Pancreas (tissue), 10 donors: ENCODE measurements at places on chromosomes 5 and 9.

GRCh38 chr5:2617461-2617860, 134.0 kb downstream of the IRX2 start:
- H3K27ac ChIP-seq: no peak overlapping the region
- H3K4me1 ChIP-seq: no peaks in the 10 kb centered on the region
- no peak overlapping the region for H3K4me3 ChIP-seq
- DNase-seq: no peak
- H3K27me3 ChIP-seq: no peaks in the 10 kb centered on the region

DNA sequence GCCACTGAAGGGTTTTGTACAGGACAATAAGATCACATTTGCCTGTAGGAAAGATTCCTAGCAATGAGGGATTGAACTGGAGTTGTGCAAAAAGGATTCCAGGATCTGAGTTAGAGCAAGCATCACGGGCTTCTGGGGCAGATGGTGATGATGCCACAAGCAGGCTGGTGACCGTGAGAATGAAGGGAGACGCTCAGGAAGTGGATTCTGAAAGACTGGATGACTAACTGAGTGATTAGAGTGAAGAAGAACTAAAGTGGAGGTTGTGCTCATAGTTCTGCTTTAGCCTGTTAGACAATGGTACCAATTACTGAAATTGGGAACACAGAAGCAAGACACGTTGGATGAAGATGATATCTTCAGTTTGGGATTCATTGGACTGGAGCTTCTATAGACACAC, 168.2 kb downstream of the CD180 start:
- no peak overlapping the region for H3K27ac ChIP-seq
- no peak for DNase-seq
- H3K36me3 ChIP-seq: no peaks in the 10 kb centered on the region
- H3K27me3 ChIP-seq: no peaks in the 10 kb centered on the region

DNA sequence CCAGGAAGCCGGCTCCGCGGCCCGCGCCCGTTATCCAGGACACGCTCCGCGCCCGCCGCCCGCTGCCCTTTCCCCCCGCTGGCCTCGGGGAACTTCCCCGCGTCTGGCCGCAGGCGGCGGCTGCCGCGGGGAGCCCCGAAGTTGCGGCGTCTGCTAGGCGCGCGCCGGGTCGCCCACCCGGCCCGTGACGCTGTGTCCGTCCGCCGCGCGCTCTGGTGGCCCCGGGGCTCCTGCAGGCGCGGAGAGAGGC, 621 bp upstream of the GCNT4 start:
- no peaks in the 10 kb centered on the region for H3K27me3 ChIP-seq
- H3K36me3 ChIP-seq: no peaks in the 10 kb centered on the region
- H3K4me1 ChIP-seq: no peaks in the 10 kb centered on the region
- DNase-seq: no peak
- peak overlapping the region; percentile 66 for H3K4me3 ChIP-seq
- peak overlapping the region; percentile 91 for H3K27ac ChIP-seq

GRCh38 chr5:108259306-108259705, 122.6 kb downstream of the FBXL17 start:
- no peak overlapping the region for H3K27ac ChIP-seq
- H3K4me1 ChIP-seq: peaks cover 12% of the 10 kb centered on the region
- H3K27me3 ChIP-seq: no peaks in the 10 kb centered on the region
- no peak for DNase-seq
- no peaks in the 10 kb centered on the region for H3K36me3 ChIP-seq

- H3K27ac ChIP-seq: no peak overlapping the region
- peak overlapping the region; percentile 64 for H3K4me3 ChIP-seq
- no peaks in the 10 kb centered on the region for H3K36me3 ChIP-seq
- no peaks in the 10 kb centered on the region for H3K27me3 ChIP-seq
- DNase-seq: no peak
Measured at GRCh38 chr5:173330338-173331206, 2.4 kb upstream of the STC2 start.

GRCh38 chr5:94693043-94693822, 74.8 kb downstream of the SLF1 start:
- H3K4me1 ChIP-seq: no peaks in the 10 kb centered on the region
- no peak overlapping the region for H3K27ac ChIP-seq
- no peaks in the 10 kb centered on the region for H3K36me3 ChIP-seq

DNA sequence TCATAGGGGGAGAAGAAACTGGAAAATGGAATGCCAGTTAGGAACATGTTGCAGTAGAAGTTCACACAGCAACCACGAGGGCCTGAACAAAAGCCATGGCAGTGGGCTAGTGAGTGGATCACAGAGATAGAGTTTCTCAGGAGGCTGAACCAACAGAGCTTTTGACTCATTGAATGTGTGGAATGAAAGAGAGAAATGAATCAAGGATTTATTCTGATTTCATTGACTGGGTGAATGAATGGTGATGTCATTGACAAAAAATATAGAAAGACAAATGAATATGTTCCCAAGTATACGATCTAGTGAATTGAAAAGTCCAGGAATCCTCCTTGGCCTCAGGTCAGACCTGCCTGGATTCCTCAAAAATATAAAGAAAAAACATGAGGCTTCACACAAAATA, 99.2 kb downstream of the ZNF462 start:
- no peak overlapping the region for H3K4me3 ChIP-seq
- H3K27me3 ChIP-seq: no peaks in the 10 kb centered on the region
- no peak overlapping the region for H3K27ac ChIP-seq
- H3K4me1 ChIP-seq: no peaks in the 10 kb centered on the region
- H3K36me3 ChIP-seq: peaks cover 3% of the 10 kb centered on the region

DNA sequence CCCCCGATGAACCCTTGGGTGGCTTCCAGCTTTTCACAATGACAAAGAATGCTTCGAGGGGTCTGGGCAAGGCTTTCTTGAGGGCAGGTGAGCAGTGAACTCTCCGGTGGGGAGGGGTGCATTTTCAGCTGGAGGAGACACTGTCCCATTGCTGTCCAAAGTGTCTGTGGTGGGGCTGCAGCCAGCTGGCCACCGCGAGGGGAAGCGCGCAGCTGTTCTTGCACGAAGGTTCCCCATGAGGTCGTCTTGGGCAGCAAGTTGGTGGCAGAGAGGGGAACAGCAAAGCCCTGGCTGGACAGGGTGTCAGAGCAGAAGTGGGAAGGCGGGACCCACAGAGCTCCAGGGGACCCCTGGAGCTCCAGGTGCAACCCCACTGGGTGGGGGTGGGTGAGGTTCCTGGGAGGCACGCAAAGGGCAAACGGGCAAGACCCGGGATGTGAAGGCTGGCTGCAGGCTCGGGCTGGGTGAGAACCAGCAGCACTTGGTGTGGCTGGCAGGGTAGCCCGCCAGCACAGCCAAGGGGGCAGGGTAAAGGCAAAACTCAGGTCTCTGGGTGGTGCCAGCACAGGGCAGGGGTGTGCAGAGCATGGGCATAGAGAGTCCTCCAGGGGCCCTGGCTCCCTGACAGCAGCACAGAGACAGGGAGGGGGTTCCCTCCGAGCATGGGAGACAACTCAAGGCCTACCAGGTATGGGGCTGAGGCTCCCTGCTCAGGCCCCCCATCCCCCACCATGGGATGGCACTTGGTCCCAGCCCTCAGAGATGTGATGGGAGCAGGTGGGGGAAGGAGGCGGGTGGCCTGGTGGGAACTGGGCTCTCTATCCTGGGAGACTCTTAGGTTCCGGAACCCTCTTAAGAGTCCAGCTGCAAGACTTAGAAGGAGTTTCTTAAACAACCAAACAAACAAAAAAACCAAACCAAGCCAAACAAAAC, 26.6 kb downstream of the TSPAN17 start:
- H3K27ac ChIP-seq: no peak overlapping the region
- no peak for DNase-seq
- no peaks in the 10 kb centered on the region for H3K36me3 ChIP-seq
- H3K4me3 ChIP-seq: no peak overlapping the region

GRCh38 chr5:9544502-9545135, 1.3 kb downstream of the SEMA5A start:
- peaks cover 2% of the 10 kb centered on the region for H3K36me3 ChIP-seq
- H3K27me3 ChIP-seq: no peaks in the 10 kb centered on the region
- H3K4me3 ChIP-seq: peak overlapping the region; percentile 89
- peak; percentile 89 for DNase-seq

DNA sequence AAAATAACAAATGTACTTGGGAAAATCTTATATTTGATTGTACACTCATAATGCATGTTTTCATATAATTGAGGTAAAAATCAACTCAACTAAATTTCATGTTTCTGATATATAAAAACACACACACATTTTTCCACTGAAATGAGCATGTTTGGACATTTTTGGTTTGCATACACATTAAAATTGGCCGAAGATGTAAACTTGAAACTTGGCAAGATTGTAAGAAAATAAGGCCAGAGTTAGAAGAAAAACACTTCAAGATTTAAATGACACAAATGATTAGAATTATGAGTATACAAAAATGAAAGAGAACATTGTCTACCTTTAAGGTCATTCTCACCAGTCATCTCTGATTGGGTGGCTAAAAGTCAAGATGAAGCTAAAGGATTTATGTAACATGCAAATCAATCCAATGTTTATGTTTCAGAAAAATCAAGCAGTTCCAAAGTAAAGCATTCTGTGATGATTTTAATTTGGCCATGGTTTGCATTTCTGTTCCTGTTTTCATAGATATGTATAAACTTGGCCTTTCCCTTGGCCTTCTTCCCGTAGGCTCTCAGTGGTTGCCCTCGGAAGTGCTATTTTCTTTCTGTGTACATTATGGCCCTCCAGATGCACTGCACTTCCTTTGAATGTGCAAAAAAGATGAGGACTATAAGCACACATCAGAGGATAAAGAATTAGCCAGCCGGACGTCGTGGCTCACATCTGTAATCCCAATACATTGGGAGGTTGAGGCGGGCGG, 1105.4 kb upstream of the DMAC1 start:
- no peak for DNase-seq
- no peaks in the 10 kb centered on the region for H3K36me3 ChIP-seq
- H3K4me3 ChIP-seq: no peak overlapping the region
- no peaks in the 10 kb centered on the region for H3K4me1 ChIP-seq

GRCh38 chr9:13033959-13034693, 245.4 kb downstream of the MPDZ start:
- H3K36me3 ChIP-seq: no peaks in the 10 kb centered on the region
- no peak overlapping the region for H3K4me3 ChIP-seq
- H3K27me3 ChIP-seq: no peaks in the 10 kb centered on the region
- peak; percentile 32 for DNase-seq

GRCh38 chr9:73892335-73892734, 604.8 kb upstream of the RORB start:
- peaks cover 6% of the 10 kb centered on the region for H3K27me3 ChIP-seq
- no peaks in the 10 kb centered on the region for H3K36me3 ChIP-seq
- no peak for DNase-seq
- H3K27ac ChIP-seq: no peak overlapping the region

GRCh38 chr5:139124774-139125520, 73.2 kb downstream of the SIL1 start:
- no peaks in the 10 kb centered on the region for H3K27me3 ChIP-seq
- no peaks in the 10 kb centered on the region for H3K36me3 ChIP-seq
- H3K4me1 ChIP-seq: peaks cover 5% of the 10 kb centered on the region

DNA sequence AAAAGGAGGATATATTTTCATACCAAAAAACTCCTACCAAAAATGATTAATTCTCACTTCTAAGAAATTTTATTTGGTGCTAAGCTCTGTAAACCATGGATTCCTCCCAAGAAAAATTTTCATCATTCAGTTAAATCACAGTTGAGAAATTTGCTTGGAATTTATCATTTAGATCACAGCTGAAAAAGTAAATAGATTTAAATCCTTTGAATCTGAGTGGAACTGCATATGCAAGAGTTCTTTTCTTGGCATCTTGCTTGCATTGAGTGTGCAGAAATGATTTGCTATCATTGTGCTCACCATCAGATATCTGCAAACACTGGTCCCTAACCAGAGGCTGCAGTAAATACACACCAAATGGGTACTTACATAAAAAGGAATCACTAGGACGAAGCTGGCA, 836.1 kb upstream of the CDH6 start:
- H3K27ac ChIP-seq: no peak overlapping the region
- DNase-seq: no peak
- no peaks in the 10 kb centered on the region for H3K27me3 ChIP-seq
- H3K4me1 ChIP-seq: no peaks in the 10 kb centered on the region
- H3K4me3 ChIP-seq: no peak overlapping the region
- H3K36me3 ChIP-seq: no peaks in the 10 kb centered on the region

DNA sequence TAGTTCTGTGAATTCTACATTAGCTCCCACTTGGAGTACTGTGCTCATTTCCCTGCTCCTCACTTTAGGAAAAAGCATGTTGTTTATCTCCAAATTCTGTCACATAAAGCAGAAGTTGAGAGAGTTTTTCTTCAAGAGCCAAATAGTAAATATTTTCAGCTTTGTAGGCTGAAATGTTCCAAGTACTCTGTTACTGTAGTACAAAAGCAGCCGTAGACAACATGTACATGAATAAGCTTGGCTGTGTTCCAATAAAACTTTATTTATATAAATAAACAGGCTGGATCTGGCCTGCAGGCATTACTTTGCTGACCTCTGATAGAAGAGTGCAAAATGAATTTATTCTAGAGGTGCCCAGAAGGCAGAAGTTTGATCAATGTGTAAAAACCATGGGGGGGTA, 73.0 kb upstream of the AGXT2 start:
- H3K27ac ChIP-seq: no peak overlapping the region
- no peaks in the 10 kb centered on the region for H3K27me3 ChIP-seq
- H3K4me3 ChIP-seq: no peak overlapping the region
- DNase-seq: no peak

DNA sequence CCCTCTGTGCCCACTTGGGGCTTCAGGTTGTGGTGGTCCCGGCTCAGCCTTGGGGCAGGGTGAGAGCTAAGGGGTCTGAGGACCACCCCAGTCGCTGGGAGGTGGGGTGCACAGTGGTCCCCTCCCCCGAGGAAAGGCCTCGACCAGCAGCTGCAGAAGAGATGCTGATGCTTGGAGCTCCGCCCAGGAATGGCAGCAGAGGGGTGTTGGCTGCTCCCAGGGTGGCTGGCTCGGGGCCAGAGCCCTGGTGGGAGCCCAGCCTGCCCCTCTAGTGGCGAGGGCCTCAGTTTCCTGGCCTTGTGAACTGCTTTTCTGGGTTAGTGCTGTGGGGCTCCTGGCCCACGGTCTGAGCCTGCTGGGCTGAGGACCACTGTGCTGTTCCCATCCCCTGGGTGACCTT, 1.2 kb downstream of the DIPK1B start:
- H3K36me3 ChIP-seq: no peaks in the 10 kb centered on the region
- no peak overlapping the region for H3K4me3 ChIP-seq
- no peaks in the 10 kb centered on the region for H3K27me3 ChIP-seq
- H3K4me1 ChIP-seq: peaks cover 3% of the 10 kb centered on the region

GRCh38 chr9:136137321-136138265, 18.9 kb upstream of the TMEM250 start:
- H3K27me3 ChIP-seq: no peaks in the 10 kb centered on the region
- no peaks in the 10 kb centered on the region for H3K36me3 ChIP-seq
- H3K27ac ChIP-seq: peak overlapping the region; percentile 55

- DNase-seq: no peak
- no peak overlapping the region for H3K4me3 ChIP-seq
- no peak overlapping the region for H3K27ac ChIP-seq
- H3K4me1 ChIP-seq: peaks cover 12% of the 10 kb centered on the region
- H3K36me3 ChIP-seq: no peaks in the 10 kb centered on the region
Measured at GRCh38 chr5:68380078-68380477, 164.5 kb downstream of the PIK3R1 start.
